ENCODE measurements at places on chromosomes 4 and X.

GRCh38 chrX:103183912-103184311 is 31.0 kb upstream of the BEX4 start:
- no peak for DNase-seq

- DNase-seq, result no peak
Measured at GRCh38 chr4:3666263-3666662, 99.9 kb upstream of the ADRA2C start.

DNA sequence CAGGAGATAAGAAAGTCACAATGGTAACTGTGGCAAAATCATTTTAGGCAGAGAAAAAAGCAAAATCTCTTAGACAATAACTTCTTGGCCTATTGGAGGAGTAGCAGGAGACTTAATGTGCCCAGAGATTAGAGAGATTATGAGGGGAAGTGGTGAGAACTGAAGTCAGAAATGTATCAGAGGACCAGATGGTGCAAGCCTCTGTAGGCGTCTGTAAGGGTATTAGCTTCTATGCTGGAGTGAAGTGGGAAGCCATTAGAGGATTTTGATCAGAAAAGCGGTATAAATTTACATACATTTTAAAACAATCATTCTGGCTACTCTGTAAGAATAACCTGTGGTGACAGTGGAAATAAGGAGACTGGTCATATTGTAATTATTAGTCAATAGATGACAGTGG is 236.7 kb downstream of the FAT4 start:
- no peak for DNase-seq

- no peak for DNase-seq
Measured at GRCh38 chrX:48497871-48498270, 10.9 kb upstream of the PORCN start.

DNA sequence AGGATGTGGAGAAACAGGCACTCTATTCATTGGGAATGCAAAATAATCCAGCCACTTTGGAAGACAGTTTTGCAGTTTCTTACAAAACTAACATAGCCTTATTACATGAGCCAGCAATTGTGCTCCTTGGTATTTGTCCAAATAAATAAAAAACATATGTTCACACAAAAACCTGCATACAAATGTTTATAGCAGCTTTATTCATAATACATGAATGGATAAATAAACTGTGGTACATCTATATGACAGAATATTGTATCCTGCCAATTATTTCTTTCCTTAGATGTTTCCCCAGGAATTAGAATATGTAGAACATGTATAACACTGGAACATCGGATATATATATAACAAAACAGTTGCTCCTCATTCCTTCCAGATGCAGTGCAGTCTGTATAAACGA is 57.7 kb upstream of the VEGFC start:
- DNase-seq, result no peak

DNA sequence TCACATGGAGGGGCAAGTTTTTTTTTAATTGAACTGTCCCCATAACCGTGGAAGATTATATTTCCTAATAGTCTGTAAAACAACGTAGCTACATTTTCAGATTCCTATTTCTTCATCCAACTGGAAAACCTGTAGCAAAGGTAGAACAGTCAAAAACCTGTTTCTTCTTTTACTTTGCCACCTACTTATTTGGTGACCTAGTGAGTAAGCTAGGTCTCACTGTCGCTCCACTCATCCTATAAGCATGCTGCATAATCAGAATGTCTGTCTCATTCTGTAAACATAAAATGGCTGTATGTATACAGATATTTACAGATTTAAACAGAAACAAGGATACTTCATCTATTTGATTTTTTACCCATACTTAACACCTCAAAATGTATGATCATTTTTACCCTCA is 20.4 kb downstream of the MAML3 start:
- no peak for DNase-seq

DNA sequence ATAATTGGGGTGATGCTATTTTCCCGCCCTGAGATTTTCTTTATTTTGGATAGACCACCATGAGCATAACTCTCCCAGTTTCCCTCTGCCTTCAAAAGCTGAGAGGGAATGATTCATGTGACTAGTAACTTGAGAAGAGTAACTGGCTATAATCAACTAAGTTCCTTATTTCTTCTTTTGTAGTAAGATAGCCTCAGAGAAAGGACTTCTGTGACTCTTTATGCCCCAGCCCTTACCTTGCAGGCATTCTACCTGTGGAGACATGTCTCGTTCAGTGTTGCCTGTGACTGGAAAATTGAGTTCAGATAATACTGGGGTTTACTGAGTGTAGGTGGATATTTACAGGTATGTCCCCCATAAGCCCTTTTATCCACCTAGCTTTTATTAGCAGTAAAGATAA is 715.4 kb upstream of the HS3ST1 start:
- no peak for DNase-seq

DNA sequence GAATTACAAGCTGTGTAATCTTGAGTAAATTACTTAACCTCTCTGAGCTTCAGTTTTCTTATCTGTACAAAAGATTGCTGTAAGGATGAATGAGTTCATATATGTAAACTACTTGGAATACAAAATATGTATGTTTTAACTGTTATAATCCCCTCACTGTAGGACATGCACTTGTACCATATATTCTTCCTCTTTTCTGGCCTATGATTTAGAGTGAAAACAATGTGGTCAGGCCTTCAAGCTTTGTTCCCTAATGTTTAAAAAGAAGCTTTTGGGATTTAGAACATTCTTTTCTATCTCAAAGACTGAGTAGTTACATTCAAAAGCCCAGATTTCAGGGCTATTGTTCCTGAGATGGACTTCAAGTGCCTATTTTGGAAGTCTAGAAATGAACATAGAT is 26.7 kb upstream of the GPRIN3 start:
- no peak for DNase-seq

GRCh38 chrX:13888284-13888683 is 71.4 kb upstream of the GPM6B start:
- no peak for DNase-seq

GRCh38 chr4:23337292-23337691 is 552.6 kb downstream of the PPARGC1A start:
- no peak for DNase-seq

- DNase-seq, result no peak
Measured at GRCh38 chrX:12367254-12367653, 229.0 kb downstream of the FRMPD4 start.

- no peak for DNase-seq
Measured at GRCh38 chr4:109390115-109390768, 43.4 kb upstream of the SEC24B start.

GRCh38 chr4:187811591-187811990 is 184.0 kb upstream of the ZFP42 start:
- DNase-seq, result no peak

DNA sequence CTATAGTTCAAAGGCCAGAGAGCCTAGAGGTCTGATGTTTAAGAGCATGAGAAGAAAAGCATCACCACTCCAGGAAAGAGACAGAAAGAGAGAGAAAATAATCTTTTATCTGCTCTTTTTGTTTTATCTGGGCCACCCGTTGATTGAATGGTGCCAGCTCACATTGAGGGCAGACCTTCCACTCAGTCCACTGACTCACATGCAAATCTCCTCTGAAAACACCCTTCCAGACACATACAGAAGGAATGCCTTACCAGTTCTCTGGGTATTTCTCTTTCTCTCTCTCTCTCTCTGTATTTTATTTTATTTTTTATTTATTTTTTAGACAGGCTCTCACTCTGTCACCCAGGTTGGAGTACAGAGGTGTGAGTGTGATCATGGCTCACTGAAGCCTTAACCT is 252.5 kb downstream of the DTHD1 start:
- no peak for DNase-seq

DNA sequence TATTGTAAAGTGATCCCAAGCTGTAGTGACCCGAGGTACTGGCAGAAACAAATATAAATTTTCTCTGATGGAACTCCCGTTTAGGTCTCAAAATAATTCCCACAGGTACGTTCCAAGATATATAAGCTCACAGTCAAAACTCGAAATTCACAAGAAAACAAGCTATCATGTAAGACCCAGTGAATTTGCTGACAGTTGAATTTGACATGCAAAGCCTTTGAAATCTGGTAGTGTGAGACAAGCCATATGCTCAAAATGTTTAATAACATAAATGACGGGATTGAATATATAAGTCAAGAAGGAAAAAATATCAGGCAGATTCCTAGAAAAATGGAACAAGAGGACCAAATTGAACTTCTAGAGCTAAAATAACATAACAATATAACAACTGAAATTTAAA is 252.8 kb downstream of the TMA16 start:
- DNase-seq, result no peak

DNA sequence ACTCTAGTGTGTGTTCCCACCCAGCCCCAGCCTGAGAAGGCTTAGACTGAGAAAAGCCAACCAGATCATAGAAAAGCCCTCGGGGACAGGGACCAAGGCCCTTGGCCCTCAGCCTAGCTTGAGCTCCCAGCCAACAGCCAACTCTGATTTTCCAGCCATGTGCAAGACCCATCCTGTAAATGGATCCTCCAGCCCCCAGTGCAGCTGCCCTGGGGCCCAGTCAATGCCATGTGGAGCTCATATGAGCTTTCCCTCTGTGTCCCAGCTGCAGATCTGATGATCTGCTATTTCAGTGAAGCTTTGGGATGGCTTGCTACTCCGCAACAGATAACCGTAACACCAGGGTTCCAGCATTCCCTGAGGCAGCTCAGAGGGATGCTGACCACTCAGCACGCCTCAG is 40.5 kb upstream of the CDKN2AIP start:
- no peak for DNase-seq

GRCh38 chr4:48224606-48225005 is 45.0 kb downstream of the TEC start:
- no peak for DNase-seq

DNA sequence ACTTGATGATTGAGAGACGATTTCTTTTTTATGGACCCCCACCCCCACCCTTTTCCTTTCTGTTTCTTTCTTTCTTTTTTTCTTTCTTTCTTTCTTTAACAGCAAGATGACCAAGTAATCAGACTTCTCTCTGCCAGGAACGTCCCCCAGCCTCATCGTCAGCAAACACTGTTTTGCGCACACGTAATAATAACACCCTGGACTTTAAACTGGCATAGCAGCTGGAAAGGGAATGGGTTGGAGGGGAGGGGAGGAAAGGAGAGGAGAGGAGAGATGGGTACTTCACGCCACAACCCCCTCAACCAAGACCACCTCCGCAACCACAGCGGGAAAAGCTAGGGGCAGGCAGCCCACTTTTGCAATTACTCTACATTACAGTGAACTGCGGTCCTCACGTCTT is 1.1 kb downstream of the GABRA2 start:
- DNase-seq, result no peak

GRCh38 chr4:70945046-70945445 is 42.9 kb downstream of the MOB1B start:
- no peak for DNase-seq

- DNase-seq, result no peak
Measured at GRCh38 chr4:112517911-112518310, 1.9 kb upstream of the NEUROG2 start.

DNA sequence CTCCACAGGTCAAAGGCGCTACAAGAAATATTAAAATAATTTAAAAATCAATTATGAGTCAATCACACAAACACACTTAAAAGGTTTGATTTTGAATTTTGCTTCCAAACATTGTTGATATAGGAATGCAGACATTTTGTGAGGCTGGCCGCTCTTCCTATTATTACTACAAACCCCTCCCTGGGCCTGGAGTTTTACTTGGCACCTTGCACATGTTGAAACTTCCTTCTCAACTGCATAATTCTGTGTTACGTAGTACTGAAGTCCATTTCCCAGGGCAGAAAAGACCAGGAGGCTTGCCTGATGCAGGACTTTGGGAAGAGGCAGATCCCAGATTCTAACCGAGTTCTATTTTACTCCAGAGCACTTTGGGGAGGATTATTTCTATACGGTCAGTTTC is 71.5 kb downstream of the CYTL1 start:
- no peak for DNase-seq

- no peak for DNase-seq
Measured at GRCh38 chr4:102627831-102628523, 126.8 kb downstream of the NFKB1 start.

GRCh38 chrX:128078545-128078944 is 26.3 kb upstream of the ACTRT1 start:
- DNase-seq, result no peak

GRCh38 chrX:46630141-46630540 is 56.6 kb downstream of the CHST7 start:
- DNase-seq, result no peak

DNA sequence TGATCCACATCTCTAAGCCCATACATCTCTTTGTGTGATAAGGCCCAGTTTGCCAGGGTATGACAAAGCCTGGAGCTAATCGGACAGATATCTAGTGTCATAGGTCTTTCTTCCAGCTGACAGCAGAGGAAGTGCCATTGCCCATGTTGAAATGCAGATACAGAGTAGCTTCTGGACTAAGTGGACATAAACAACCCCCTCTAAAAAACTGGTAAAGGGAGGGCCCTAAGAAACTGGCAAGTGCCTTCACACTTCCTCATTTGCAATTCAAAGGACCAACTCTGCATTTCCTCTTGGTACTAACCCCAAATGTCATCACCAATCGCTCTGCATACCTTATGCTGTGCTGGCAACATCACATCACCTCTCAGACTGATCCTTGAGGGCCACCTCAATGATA is 20.8 kb downstream of the ARHGEF6 start:
- no peak for DNase-seq

- DNase-seq, result no peak
Measured at GRCh38 chr4:136526517-136526916, 1005.8 kb downstream of the PCDH18 start.

- DNase-seq, result no peak
Measured at GRCh38 chr4:169998981-169999380, 27.2 kb downstream of the MFAP3L start.

DNA sequence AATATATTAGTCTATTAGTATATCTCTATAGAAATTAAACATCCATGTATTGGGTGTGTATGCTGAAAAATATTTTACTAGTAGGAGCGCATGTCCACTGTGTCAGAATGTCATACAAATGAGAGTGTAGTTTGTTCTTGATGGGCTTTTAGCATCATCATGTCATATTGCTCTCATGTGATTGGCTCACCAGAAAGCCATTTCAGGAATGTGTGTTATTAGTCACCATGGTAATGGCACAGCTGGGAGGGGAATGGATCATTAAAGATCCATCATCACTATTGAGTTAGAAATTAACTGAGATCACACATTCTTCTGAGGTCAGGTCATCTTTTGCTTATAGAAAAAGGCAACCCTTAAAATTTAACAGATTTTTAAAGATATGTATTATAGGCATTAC is 77.3 kb downstream of the PHEX start:
- no peak for DNase-seq

DNA sequence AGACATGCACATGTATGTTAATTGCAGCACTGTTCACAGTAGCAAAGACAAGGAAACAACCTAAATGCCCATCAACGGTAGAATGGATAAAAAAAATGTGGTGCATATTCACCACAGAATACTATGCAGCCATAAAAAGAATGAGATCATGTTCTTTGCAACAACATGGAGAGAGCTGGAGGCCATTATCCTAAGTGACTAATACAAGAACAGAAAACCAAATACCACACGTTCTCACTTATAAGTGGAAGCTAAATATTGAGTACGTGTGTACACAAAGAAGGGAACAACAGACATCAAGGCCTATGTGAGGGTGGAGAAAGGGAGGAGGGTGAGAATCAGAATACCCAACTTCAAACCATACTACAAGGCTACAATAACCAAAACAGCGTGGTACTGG is 17.4 kb upstream of the LNX1 start:
- no peak for DNase-seq
